GM23248 (cell line): ENCODE measurements at places on chromosomes 11 and 22.

- DNase-seq: no peak
Observed at GRCh38 chr11:48019217-48019584, 38.8 kb downstream of the PTPRJ start.

DNA sequence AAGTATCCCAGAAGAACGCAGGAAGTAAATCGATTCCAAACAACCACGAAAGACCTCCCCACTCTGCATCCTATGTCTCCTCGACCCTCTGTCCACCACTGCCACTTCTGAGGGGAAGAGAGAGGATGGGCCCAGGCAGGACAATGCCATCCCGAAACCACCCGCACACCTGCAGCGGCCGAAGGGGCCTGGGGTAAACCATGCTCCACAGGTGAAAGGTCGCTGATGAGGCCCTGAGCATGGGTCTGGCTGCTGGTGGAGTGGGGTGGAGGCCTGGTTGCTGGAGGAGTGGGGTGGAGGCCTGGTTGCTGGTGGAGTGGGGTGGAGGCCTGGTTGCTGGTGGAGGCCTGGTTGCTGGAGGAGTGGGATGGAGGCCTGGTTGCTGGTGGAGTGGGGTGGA, 13.1 kb downstream of the TOLLIP start:
- no peak for DNase-seq

DNA sequence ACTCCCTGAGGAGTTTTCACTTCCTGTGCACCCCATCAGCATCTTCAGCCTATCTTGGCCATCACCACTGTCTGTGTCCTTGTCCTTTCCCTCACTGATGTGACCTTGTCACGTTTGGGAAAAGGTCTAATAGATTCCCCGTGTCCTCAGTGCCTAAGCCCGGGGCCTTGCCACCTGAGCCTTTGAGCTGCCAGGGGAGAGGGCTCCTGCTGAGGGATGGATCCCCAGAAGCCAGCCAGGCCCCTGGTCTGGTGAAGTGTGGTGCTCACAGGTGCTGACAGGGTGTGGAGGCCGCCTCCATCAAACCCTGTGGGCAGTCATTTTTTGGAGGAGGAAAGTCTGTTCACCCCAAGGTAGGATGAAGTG, 47.2 kb downstream of the GAB4 start:
- no peak for DNase-seq

GRCh38 chr11:91220476-91221202, 997.8 kb upstream of the CHORDC1 start:
- DNase-seq: peak; percentile 2

DNA sequence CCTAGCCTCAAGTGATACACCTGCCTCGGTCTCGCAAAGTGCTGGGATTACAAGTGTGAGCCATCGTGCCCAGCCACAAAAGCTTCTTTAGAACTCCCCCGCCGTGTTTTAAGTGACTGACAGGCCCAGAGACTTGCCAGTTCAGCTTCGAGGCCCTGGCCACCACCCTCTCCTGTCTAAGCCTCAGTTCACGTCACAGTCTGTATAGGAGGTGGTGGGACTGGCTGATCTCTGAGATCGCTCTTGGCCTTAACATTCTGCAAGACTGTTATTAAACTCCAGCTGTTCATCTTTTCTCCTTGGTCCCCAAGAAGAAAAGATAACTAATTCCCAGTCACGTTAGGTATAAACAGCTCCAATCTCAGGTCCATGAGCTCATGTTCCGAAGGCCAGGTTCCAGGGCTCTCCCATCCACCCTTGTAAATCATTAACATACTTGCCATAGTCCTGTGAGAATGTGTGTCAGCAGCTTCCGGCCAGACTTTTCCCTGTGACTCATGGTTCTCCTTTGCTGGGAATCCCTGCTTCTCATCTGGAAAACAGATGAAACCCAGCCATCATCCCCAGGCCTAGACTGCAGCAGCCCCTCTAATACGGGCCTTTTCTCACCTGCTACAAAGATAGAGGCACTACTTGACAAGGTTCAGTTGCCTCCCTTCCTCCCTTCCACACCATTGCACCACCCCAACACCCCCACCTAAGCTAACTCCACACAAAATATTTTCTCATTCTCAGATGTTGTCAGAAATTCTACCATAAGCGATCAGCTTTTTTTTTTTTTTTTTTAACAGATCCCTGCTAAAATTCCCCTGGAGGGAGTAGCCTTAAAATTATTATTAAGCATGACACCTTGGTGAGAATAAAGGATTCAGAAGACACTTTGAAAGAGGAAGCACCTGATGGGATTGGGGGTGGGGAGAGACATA, 5.6 kb upstream of the KIAA0930 start:
- peak; percentile 95 for DNase-seq

DNA sequence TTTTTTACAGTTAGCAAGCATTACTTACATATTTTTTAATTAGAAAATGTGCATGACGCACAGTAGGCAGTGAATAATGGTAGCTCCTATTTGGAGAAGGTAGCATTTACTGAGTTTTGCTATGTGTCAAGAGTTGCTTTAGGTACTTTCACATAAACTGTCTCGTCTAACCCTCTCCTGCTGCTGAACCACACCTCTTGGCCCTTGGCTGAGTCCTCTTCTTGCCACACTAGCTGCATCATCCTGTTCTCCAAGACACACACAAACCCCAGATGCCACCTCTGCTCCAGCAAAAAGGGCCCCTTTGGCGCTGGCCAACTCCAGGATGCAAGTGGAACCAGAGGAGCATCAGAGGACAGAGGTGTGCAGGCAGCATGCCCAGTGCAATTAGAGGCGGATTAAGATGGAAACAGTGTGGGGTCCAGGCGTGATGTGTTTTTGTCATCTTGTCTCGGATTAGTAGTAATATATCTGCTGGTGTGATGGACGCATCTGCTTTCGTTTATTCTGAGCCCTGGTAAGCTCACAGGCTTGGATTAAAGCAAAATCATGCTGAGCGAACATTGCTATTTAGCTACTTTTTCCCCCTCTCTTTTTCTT, 367.0 kb upstream of the CADM1 start:
- no peak for DNase-seq

- no peak for DNase-seq
Observed at GRCh38 chr11:26025676-26026075, 306.3 kb upstream of the ANO3 start.

GRCh38 chr22:20951932-20952380, 15.1 kb upstream of the AIFM3 start:
- no peak for DNase-seq

DNA sequence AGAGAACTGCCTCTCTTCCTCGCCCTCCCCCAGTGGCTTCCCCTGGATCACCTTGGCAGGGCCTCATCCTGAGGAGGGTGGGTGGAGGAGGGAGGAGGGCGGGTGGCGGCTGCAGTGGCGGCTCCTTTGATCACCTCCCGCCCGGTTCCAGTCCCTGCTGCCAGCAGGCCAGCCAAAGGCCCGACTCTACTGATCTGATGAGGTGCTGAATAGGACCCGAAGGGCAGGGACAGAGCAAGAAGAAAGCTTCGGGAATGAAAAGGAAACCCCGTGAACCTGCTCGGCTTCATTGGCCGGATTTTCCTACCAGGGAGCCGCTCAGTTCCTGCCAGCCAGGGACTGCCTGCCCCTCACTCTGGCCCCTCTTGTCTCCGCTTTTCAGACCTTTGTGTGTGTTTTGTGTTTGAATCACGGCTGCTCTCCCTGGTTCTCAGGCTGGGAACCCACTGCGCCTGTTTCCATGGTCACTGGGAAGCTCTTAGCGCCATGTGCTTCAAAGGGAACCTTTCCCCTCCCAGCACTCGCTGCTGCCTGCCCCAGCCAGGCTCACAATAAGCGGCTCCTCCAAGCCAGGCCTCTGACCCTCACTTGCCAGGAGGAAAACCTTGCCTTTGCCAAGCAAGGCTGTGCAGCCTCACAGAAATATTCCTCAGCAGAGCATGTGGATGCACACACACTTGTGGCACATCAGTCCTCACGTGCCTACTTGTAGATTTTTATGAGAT, 56.8 kb downstream of the C22orf31 start:
- no peak for DNase-seq

DNA sequence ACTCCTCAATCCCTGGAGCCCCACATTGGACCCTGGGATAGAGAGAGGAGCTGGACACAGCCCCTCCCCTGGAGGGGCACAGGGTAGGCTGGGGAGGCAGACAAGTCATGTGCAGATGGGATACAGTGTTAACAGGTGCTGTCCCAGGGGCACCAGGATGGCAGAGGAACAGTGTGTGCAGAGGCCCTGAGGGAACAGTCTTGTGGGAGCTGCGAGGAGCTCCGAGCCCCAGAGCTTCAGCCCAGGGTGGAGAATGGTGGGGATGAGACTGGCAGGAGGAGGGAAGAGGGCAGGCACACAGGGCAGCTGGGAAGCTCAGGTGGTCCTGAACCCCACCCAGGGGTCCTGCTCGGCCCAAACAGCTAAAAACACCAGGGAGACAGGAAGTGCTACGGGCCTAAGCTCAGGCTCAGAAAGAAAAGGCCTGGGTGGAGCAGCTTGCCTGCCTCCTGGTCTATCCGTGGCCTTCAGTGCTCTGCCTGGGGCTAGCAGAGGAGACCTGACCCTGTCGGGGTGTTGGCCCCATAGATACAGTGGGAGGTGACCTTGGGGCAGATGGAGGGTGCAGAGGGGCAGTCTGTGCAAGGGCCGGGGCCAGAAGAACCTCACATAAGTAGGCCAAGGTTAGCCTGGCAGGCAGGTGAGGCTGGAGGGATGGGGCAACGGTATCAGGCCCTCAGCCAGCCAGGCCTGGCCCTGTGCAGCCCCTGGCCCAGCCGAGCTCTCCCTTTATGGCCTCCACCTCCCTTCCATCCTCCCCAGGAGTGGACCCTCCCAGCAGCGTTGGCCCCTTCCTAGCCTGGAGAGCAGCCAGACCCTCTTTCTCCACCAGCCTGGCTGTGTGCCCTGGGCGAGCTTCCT, 15.4 kb downstream of the CAPN5 start:
- no peak for DNase-seq

DNA sequence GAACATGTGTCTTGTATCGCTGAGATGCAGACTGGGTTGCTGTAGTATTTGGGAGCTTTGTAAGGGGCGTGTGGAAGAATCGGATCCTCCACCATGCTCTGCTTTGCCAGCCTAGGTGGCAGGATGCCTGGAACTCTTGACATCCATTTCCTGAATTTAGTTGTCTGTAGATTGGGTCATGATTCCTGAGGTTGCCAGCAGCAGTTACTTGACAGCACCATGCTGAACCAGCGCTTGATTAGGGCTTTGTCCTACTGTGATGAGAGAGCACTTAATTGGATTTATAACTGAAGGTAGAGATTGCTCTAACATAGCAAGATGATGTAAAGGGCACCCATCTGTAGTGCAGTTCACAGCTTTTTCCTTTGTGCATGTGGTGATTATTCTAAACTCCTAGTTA, 75.6 kb upstream of the HORMAD2 start:
- DNase-seq: peak; percentile 43

- DNase-seq: peak; percentile 85
Observed at GRCh38 chr11:86722006-86722405, 49.6 kb upstream of the ME3 start.

DNA sequence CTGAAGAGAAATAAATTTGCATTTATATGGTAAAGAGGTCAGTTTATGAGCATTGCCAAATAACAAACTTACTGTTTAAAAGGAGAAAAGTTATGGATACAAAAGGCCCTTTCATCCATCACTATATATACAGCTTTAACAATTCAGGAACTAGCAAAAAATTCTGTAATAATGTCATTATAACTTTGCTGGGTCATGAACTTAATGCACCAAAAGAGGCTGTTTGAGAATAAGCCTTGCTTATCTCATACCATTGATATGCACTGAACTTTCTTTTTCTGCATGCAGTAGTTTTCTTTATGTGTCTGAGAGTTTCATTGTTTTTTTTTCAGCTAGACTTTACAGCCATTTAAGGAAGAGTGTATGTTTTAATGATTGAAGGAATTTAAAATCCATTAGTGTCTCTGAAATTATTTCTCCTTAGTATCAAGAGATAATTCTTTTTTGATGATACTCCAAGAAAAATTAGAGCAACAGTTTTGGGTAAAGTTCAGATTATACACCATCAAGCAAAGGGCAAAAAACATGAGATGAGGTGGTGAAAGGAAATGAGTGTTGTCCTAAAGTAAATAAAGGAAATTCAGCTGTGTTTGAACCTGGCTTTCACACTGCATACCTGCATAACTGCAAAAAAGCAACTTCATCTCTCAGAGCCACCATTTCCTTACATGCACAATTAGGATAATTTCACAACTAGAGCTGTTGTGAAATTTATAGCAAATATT, 188.2 kb upstream of the ANO3 start:
- DNase-seq: no peak

- peak; percentile 88 for DNase-seq
Observed at GRCh38 chr11:112082729-112083128, 3.8 kb downstream of the TIMM8B start.

DNA sequence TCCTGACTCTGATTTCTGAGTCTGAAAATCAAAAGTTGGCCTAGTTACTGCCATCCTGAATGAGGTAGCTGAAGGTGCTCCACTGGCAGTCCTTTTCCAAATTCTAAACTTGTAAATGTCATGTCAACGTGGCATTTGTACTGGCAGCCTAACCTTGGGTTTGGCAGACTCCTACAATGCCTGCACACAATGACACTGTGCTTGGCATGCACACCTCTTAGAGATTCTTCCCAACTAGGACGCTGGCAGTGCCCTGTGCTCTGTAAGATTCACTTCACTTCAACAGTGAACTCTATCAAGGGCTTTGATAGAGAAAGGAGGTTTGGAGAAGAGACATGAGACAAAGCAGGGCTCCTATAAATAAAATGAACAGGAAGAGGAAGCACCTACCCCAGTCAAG, 21.9 kb upstream of the PPP2R1B start:
- no peak for DNase-seq

GRCh38 chr22:48975886-48976285, 851.8 kb downstream of the BRD1 start:
- DNase-seq: no peak

GRCh38 chr11:1113405-1114201, 38.9 kb downstream of the MUC2 start:
- DNase-seq: no peak

- no peak for DNase-seq
Observed at GRCh38 chr11:93623179-93623578, 38.3 kb upstream of the CEP295 start.

- no peak for DNase-seq
Observed at GRCh38 chr11:7511401-7511800, 2.4 kb upstream of the PPFIBP2 start.

DNA sequence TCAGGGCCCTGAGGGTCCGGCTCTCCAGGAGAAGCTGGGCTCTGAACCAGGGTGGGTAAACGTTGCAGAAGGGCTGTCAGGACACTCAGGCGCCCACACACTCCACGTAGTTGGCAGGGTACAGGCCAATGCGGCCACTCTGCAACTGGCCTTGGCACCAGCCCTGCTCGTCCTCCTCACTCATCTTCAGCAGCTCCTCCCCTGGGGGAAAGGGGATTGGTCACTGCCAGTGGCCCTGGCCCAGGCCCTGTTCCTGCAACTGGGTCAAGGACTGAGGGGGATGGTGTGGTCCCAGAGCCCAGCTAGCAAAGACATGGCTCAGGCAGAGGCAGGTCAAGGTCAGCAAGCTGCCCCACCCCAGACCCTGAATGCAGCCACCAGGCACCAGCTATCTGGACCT, 1.2 kb upstream of the ARFGAP2 start:
- no peak for DNase-seq

DNA sequence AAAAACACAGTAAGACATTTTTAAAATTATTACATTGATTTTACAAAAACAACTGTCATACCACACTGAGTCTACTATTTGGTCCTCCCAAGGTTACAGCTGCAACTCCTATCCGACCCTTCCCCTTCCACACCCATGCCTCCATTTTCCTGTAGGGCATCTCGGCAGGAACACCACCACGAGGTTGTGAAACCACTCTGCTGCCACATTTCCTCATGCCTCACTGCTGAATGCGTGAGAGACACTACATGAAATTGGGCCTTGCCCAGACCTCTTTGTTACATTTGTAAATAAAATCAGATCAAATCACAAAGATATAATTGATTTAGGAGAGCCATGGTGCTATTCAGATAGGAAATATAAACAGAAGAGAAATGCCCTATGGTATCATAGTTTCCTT, 2.0 kb downstream of the ARHGAP32 start:
- DNase-seq: peak; percentile 48
